ENCODE measurements at places on chromosomes 1 and 21.

- no peak for DNase-seq
Measured at GRCh38 chr21:34670962-34671348, 2.2 kb downstream of the CLIC6 start.

- no peak for DNase-seq
Measured at GRCh38 chr21:15564907-15565306, 164.9 kb upstream of the USP25 start.

DNA sequence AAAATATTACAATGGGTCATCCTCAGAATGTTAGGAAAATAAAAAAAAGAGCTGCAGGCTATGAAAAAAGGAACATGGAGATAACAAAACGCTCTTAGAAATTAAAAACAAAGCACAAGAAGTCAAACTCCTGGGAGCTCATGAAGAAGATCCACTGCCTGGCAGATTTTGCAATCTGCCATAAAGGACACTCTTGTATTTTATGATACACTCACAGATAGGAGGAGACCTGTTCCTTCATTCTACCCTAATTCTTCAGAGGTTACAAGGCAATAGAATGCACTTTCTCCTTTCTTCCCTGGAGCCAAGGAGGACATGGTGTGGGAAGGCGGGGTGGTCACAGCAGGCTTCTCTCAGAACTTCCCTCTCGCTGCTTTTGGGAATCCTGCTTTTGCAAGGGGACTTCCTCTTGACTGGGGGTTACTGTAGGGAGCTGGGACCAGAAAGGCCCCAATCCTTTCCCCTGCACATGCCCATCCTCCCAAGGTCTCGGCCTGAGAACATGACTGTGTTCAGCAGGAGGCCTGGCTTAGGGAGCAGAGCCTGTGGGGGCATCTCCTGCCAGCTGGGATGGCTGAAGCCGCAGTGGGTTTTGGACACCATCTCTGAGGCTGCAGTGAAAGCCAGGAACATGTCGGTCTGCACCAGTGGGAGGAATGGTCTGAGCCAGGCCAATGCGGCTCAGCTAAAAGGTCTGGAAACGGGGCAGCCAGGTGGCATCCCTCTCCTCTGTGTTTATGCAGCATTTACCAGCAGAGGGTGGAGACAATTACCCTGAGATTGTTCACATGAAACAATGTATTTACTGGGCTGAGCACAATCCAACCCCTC, 44.8 kb downstream of the GPR161 start:
- DNase-seq, result no peak

- DNase-seq, result no peak
Measured at GRCh38 chr1:189192741-189193520, 1284.7 kb downstream of the BRINP3 start.

- DNase-seq, result no peak
Measured at GRCh38 chr1:221708076-221708571, 33.8 kb downstream of the DUSP10 start.

GRCh38 chr1:116316373-116316772, 56.7 kb upstream of the ATP1A1 start:
- DNase-seq, result no peak

DNA sequence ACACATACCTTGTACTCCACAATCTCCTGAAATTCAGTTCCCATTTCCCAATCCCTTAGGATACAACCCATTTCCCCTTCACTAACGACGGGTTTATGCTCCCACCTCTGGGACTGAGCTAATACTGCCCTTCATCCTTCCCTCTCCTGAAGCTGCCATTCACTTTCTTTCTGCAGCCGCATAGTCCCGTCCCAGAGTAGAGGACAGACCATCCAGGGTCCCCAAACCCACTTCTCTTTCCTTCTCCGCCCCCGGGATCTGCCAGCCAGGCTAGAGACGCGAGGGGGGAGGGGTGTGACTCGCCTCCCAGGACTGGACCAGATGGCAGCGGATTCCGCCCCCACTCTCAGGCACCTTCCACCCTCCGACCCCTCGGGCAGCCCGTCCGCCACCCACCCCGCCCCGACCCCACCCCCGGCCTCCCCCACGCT, 679 bp downstream of the ABL2 start:
- DNase-seq, result no peak

DNA sequence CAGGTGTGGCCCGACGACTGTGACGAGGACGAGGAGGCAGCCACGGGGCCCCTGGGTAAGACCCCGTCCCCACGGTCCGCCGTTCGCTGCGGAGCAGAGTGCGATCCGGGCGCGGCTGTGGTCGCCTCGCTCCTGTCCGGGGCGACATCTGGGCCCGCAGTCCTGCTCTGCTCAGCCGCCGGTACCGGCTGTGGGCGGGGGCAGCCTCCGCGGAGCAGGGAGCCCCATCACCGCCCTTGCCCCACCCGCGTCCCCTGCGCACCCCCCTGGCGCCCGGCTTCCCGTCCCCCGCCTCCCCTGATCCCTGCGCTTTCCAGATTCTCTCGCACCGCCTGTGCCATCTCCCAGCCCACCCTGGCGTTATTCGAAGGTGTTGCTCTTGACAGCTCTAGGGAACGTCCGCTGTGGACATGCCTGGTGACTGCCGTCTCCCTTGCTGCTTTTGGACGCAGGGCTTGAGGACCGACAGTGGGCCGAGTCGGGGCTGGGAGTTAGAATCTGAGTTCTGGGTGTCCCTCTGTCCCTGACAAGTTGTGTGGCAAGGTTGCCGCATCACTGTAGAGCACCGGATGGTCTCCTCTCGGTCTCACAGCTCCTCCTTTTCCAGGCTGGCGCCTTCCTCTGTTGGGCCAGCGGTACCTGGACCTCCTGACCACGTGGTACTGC, 596 bp downstream of the TOR3A start:
- DNase-seq, result no peak

DNA sequence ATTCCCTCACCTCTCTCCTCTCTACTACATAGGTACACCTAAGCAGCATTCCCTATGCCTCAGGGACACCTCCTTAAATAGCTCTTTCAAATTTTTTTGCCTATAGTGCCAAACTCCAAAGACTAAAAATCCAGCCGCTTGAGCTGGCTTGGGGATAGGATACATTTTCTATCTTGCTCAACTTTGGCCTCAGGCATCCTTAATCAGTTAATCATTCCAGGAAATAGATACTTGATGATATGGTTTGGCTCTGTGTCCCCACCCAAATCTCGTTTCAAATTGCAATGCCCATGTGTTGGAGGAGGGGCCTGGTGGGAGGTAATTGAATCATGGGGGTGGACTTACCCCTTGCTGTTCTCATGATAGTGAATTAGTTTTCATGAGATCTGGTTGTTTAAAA, 11.4 kb upstream of the PHGDH start:
- no peak for DNase-seq

- DNase-seq, result no peak
Measured at GRCh38 chr1:82018319-82018718, 217.6 kb downstream of the ADGRL2 start.

DNA sequence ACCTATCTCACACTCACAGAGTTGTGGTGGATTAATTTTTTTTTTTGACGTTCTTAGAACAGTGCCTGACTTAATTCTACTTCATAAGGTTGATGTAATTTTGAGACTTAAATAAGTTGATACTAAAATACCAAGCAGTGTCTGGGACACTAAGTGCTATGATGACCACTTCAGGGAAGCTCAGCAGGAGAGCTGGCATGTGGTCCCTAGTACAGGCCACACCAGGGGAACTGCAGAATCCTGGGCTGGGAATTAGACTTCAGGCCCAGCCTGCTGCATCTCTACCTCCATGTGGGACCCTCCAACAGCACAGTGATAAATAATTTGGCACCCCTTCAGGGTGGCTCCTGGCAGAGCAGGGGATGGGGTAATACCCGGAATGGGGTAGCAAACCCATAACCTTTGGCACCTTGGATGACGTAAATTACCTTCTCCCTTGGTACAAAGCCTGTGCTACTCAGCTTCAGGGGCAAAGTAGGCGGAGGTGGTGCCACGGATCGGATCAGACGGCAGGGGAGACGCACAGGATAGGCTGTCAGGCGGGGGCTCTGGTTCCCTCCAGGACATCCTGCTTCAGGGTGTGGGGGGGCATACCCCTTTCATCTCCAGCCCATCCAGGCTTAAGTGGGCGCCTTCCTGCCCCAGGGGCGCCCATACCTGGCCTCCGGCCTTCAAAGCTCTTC, 4.8 kb downstream of the MFSD2A start:
- DNase-seq, result no peak

GRCh38 chr1:225880636-225881035, 1.5 kb downstream of the TMEM63A start:
- no peak for DNase-seq

- DNase-seq, result no peak
Measured at GRCh38 chr1:163196449-163196787, 6.3 kb downstream of the RGS5 start.

GRCh38 chr1:9166289-9167235, 37.7 kb upstream of the GPR157 start:
- DNase-seq, result no peak

- DNase-seq, result no peak
Measured at GRCh38 chr21:33578959-33579542, 9.4 kb downstream of the DONSON start.

DNA sequence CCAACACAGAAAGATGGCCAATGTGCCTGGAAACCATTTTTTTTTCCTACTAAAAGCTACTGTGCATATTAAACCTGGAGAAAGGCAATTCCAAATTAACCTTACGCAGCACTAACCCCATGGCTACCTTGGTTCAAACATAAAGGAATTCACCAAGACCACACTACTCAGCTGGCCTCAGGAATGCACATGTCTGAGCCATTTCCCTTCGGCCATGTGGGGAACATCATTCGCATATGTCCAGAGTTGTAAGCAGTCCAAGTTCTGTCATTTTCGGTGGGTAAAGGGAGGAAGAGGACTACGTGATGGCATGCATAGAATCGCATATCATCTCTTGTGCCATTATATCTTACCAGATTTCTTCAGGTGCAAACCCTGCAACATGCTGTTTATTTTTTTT, 175.4 kb downstream of the NTMT2 start:
- DNase-seq, result no peak

- no peak for DNase-seq
Measured at GRCh38 chr21:31261759-31262158, 82.3 kb downstream of the TIAM1 start.

DNA sequence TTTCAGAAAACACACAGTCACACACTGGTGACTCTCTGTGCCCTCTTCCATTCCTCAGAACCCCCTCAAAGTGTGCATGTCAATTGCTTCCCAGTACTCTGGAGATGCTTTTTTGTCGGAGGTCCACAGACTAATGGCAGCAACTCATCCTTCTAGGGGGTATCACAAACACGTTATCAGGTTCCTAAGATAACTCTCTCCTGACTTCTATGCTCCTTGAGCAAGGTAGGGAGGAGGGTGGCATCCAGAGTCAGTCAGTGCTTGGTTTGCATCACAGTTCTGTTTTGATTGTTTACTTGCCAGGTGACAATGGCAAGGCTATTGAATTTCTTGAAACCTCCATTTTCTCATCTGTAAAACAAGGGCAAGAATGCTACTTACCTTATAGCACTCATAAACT, 39.4 kb upstream of the DYNLT5 start:
- DNase-seq, result no peak

Measured in NCI-H2081 treated with DMSO at 0.1 percent for 48 hours (cell line).